IMR-90 (cell line): ENCODE measurements at places on chromosomes 3 and 15. TPM values are rescaled to one million over a fixed set of nuclear protein-coding genes. Genes with fewer than 3 reads are reported as not detected.

Gene CHRNA3
- total RNA-seq, result not detected in 2 replicates

Gene SEMA5B
- not detected in 2 replicates for total RNA-seq

DNA sequence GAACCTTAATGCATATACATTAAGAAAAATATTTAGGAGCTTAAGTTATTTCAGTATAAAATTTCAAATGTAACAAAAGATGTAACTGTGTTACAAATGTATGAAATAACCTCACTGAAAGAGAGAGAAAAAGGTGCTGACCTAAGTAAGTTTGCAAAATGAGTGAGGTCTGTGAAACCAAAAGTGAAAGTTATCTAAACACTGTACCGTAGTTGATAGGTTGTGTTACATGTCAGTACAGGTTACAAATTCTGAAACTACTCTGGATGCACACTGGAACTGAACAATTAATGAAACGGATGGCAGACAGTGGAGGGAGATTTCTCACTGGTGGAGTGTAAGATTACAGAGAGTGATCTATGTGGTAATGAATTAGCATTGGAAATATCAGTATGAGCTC, 420.7 kb downstream of the ZNF385D start:
- H3K27me3 ChIP-seq, result no peaks in the 10 kb centered on the region
- H3K27ac ChIP-seq, result no peak overlapping the region
- DNase-seq, result no peak
- H3K4me1 ChIP-seq, result no peaks in the 10 kb centered on the region
- H3K36me3 ChIP-seq, result no peaks in the 10 kb centered on the region

Gene FAM227B
- 1.8 and 2.5 TPM in 2 replicates for total RNA-seq

DNA sequence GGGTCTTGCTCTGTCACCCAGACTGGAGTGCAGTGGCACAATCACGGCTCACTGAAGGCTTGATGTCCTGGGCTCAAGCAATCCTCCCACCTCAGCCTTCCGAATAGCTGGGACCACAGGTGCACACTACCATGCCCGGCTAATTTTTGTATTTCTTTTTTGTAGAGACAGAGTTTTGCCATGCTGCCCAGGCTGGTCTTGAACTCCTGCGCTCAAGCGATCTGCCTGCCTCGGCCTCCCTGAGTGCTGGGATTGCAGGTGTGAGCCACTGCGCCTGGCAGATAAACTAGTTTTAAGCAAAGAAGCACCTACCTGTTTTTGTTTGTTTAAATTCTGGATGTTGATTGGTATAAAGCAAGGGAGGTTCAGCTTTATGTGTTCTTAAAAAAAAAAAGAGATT, 170.6 kb upstream of the GOLIM4 start:
- DNase-seq, result no peak
- no peaks in the 10 kb centered on the region for H3K4me1 ChIP-seq
- H3K4me3 ChIP-seq, result no peak overlapping the region
- no peaks in the 10 kb centered on the region for H3K27me3 ChIP-seq
- H3K27ac ChIP-seq, result no peak overlapping the region
- H3K36me3 ChIP-seq, result no peaks in the 10 kb centered on the region

GRCh38 chr15:43270113-43270665, 3.5 kb upstream of the TGM5 start:
- no peak overlapping the region for H3K27ac ChIP-seq
- no peaks in the 10 kb centered on the region for H3K4me1 ChIP-seq
- H3K27me3 ChIP-seq, result peaks cover 46% of the 10 kb centered on the region
- no peaks in the 10 kb centered on the region for H3K36me3 ChIP-seq
- DNase-seq, result no peak

Gene GRK7
- total RNA-seq, result not detected in 2 replicates

- H3K27ac ChIP-seq, result no peak overlapping the region
- no peaks in the 10 kb centered on the region for H3K4me1 ChIP-seq
- DNase-seq, result peak; percentile 9
Measured at GRCh38 chr3:36540888-36541518, 160.7 kb downstream of the STAC start.

DNA sequence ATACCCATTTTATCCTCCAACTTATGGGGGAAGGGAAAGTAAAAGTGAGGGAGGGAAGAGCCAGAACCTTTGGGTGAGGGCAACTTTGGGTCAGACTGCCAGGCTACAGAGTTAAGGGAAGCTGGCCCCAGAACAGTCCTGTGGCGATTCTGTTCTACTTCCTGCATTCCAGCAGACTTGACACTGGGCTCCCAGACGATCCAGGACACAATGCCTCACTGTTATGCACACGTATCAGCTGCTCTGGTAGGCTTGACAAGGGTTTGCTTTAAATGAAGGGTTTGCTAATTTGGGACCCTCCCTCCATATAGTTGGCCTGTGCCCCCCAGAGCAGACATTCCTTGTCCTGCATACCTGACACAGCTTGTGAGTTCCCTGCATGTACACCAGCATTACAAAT, 10.7 kb downstream of the GORASP1 start:
- no peaks in the 10 kb centered on the region for H3K4me1 ChIP-seq
- no peak overlapping the region for H3K4me3 ChIP-seq
- DNase-seq, result peak; percentile 21
- peaks cover 61% of the 10 kb centered on the region for H3K36me3 ChIP-seq
- no peak overlapping the region for H3K27ac ChIP-seq
- H3K27me3 ChIP-seq, result no peaks in the 10 kb centered on the region

Gene GABRA5
- 7.3 and 8.3 TPM in 2 replicates for total RNA-seq

DNA sequence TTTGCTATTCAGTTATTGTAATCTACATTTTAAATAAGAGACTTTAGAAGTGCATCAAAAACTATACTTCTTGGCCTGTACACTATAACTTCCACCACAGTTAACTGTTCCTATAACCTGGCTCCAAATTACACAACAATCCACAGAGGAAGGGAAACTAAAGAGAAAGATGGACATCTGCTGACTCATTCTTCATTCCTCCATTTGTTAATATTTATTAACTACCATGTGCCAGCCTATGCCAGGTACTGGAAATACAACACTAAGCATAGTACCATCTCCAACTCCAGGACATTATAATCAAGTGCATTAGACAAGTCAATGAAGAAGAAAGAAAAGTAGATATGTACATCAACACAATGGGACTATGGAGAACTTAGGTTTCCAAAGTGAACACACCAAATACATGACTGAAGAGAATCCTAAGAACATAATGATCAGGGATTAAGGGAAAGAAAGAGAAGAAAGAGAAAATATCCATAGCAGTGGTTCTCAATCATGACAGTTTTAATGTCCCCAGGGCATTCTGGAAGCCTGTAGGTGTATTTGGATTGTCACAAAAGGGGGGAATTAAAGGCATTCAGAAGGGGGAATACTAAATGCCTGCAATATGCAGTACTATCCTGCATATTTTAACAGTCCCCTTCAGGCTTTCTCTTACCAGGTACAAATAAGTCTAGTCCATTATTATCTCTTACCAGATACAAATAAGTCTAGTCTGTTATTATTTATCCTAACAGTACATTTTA, 8.9 kb downstream of the ICE2 start:
- H3K27ac ChIP-seq, result no peak overlapping the region
- no peaks in the 10 kb centered on the region for H3K4me1 ChIP-seq
- peaks cover 14% of the 10 kb centered on the region for H3K36me3 ChIP-seq
- no peak overlapping the region for H3K4me3 ChIP-seq

DNA sequence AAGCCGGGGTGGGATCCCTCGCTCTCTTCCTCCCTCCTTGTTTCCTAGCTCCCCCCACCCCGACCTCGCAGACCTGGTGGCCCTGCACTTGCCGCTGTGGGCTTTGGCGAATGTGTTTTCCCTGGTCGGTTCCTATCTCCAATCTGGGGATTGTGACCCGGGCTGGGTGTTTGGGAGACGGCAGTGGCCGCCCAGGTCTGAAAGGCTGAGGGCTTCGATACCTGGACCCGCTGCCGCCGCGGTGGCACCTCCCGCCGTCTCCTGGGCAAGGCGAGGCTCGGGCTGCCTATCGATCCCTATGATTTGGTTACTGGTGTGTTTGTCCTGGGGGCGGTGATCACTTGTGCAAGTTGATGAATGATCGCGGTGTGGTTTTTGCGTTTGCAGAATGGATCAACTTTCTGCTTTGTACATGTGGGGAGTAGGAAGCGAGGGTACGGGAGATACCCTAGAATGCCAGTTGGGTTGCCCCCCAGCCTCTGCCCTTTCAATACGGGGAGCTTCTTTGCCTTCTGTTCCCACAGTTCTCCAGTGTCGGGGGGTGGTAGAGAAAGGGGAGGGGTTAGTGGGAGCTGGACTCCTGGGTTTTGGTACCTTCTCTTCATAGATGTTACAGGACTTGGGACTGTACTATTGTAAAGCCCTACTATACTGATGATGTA, 3.0 kb downstream of the BBX start:
- H3K4me1 ChIP-seq, result no peaks in the 10 kb centered on the region
- H3K4me3 ChIP-seq, result peak overlapping the region; percentile 87
- H3K27me3 ChIP-seq, result no peaks in the 10 kb centered on the region
- no peaks in the 10 kb centered on the region; the same call in 1 of the 2 replicates for H3K36me3 ChIP-seq
- no peak for DNase-seq
- peak overlapping the region; percentile 76 for H3K27ac ChIP-seq

Gene FEZF2
- not detected in 2 replicates for total RNA-seq

- no peaks in the 10 kb centered on the region for H3K36me3 ChIP-seq
- H3K27me3 ChIP-seq, result no peaks in the 10 kb centered on the region
- H3K27ac ChIP-seq, result no peak overlapping the region
- H3K4me1 ChIP-seq, result no peaks in the 10 kb centered on the region
- H3K4me3 ChIP-seq, result no peak overlapping the region
Measured at GRCh38 chr15:27086149-27086548, 115.2 kb downstream of the GABRG3 start.
